IMR-90 (cell line): ENCODE measurements at places on chromosomes 5 and 9.

GRCh38 chr5:50800410-50800809 lies 134.0 kb downstream of the PARP8 start:
- no peak for DNase-seq

DNA sequence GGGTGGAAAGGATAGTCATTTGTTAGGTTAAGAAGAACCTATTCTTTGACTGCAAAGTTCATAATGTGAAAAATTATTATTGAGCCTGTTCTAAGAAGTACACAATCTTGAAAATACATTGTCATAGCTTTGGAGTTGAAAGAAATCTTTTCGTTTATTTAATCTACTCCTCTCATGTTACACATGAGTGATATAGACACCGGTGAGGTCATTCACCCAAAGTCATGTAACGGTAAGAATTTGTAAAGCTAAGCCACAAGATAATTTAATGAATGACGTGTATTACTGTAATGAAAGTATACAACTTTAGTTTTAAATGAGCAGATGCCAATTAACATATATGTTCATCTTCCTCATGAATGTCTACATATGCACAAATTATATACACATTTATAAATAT lies 284.1 kb upstream of the PDE4D start:
- DNase-seq, result no peak

DNA sequence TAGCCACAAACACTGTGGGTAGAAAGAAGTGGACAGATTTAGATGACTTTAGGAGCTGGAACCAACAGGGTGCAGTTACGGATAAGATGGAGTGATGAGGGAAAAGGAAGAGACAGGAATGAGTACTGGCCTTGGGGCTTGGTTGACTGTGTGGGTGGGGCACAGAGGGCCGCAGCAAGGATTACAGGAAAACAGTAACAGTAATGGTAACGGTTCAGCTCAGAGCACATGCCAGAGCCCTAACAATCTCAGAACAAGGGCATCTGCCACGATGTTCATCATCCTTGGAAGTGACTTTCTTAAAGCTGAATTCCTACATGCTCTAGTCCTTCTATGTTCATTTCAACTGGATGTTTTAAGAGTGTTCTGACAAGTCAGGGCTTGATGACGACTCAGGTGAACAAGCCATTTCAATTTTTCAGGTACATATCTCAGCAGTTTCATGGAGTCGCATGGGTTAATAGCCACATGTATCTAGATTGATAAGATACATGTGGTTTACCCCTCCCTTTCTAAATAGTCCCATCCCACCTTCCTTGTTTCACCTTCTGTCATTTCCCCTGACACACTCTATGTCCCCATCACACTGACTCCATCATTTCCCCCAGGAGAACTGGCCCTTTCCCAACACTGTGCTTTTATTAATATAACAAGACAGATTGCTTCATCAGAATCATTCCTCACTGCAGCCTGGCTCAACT lies 65.0 kb downstream of the CEMIP2 start:
- no peak for DNase-seq

DNA sequence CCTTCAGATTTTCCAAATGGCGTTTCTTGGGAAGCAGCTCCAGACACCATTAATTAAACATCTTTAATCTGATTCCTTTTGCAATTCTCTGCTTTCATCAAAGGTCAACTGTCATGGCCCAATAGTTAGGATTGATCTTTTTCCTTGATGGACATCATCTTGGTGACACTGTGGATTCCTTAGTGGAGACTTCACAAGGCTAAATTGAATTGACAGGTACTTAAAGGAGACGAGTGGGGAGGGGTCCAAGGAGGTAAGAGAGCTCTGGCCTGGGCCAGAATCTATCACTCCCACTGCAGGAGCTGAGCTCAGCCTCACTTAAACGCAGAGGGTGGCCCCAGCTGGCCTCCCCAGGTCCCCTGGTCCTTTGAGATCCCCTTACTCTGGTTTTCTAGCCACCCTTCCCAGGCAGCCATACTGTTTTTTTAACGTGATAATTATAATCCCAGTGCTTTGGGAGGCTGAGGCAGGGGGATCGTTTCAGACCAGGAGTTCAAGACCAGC lies 9.9 kb upstream of the HMCN2 start:
- DNase-seq, result no peak

GRCh38 chr5:68283766-68284165 lies 68.2 kb downstream of the PIK3R1 start:
- DNase-seq, result peak; percentile 18

GRCh38 chr5:165574100-165574499 lies 2068.7 kb downstream of the MAT2B start:
- no peak for DNase-seq

- DNase-seq, result peak; percentile 56
These were observed 73.1 kb downstream of the LRSAM1 start for GRCh38 chr9:127524373-127524772.

GRCh38 chr5:9653811-9654210 lies 23.7 kb upstream of the TAS2R1 start:
- DNase-seq, result peak; percentile 97

- DNase-seq, result no peak
These were observed 214.4 kb upstream of the MVB12B start for GRCh38 chr9:126112135-126112720.

- DNase-seq, result no peak
These were observed 179.8 kb downstream of the OLFM1 start for GRCh38 chr9:135267191-135267809.

DNA sequence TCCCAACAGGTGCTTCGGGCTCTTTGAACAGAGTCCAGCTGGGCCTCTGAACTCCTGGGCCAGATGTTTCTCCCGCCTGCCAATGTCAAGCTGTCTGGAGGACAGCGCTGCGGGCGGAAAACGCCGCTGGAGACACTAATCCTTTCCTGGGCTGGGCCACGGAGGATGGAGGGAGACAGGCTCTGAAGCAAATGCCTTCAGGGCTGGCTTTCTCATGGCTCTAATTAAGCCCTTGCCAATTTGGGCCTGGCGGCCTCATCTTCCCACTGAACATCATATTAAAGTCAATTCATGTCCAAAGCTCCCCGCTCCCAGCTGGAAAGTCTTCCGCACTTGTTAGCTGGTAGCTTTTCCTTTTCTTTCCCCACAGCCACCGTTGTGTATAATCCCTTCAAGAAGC lies 72.7 kb downstream of the NTNG2 start:
- no peak for DNase-seq

DNA sequence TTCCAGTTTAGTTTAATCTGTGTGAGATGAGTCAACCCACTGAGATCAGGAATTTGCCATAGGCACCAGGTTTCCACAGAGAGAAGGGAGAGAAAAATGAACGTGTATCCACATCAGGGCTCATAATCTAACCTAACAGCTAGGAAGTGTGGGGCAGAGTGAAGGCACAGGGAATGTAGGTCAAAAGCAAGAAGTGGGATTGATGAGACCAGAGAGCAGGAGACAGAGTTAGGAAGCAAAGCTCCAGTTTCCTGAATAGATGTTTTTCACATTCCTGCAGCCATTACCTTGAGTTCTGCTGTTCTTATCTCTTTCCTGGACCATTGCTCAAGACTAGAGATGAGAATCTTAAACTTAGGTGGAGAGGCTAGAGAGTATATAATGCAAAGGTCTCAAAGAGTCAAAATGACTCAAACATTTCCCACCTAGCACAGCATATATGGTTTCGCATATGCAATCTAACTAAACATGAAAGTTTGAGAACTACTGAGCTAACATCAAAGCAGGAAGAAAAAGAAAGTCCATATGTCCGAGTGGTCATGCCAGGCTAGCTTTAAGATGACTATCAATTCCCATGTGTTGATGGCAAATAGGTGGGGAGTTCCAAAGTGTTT lies 41.1 kb upstream of the GNAQ start:
- no peak for DNase-seq

- peak; percentile 68 for DNase-seq
These were observed 25.0 kb upstream of the PALM2AKAP2 start for GRCh38 chr9:109755040-109755439.

DNA sequence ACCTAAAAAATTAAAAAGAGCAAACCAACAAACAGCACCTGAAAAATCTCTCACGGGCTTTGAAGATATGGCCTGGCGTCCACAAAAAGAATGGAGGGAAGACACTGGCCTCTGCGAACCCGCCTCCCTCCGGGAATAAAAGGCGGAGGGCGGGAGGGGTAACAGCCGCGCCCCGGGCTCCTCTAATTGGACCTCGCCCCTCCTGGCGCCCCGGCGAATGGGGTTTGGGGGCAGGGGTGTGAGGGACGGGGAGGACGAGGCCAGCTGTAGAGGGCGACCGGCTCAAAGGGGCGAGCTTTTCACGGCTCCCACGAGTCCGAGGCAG lies 753 bp downstream of the FANCC start:
- DNase-seq, result peak; percentile 50

DNA sequence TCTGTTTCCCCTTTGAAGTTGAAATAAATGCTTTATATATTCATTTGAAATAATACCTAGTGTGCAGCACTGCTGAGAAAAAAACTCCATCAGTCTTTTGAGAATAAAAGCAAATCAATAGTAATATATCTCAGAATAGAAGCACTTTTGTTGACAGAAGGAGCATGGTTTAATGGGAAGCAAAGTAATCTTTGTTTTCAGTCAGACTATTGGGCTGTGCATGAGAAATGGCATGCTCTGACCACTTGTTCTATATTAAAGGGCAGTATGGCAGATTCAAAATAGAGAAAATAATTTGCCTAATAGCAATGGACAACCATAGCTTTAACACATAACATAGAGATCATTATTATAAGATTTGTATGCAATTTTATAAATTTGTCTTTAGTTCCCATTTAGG lies 12.4 kb downstream of the CDH10 start:
- no peak for DNase-seq

DNA sequence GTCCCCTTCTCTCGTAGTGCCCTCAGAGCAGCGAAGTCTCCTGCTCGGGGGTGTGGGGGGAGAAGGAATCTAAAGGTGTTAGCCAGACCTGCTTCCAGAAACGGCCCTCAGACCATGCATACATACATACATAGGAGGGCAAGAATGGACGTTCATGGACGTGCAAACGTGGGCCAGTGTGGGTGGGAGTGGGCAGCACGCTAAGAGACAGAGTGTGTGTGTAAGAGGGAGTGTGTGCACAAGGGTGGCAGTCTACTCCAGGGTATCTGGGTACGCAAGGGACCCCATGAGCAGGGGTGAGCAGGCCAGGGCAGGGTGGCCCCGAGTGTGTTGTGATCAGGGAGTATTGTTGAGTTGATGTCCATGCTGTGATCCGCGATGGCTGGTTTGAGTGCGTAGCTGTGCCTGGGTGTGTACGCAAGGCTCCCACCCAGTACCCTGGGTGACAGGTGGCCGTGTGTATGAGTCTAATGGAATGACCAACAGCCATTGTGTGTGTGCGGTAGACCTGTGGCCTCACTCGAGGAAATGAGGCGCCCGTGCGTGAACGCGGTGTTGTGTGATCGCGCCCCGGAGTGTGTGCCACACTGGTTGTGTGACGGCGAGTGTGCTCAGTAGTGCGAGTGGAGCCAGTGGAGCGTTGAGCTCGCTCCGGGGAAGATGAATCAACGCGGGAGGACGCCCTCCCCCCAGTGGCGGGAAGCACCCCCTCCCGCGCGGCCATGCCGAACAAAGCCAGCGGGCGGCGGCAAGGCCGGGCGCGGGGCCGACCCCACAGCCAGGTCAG lies 826 bp downstream of the GPRIN1 start:
- DNase-seq, result no peak

- no peak for DNase-seq
These were observed 13.1 kb downstream of the IL7R start for GRCh38 chr5:35869685-35870277.

GRCh38 chr5:32852535-32852934 lies 141.4 kb downstream of the NPR3 start:
- peak; percentile 89 for DNase-seq

DNA sequence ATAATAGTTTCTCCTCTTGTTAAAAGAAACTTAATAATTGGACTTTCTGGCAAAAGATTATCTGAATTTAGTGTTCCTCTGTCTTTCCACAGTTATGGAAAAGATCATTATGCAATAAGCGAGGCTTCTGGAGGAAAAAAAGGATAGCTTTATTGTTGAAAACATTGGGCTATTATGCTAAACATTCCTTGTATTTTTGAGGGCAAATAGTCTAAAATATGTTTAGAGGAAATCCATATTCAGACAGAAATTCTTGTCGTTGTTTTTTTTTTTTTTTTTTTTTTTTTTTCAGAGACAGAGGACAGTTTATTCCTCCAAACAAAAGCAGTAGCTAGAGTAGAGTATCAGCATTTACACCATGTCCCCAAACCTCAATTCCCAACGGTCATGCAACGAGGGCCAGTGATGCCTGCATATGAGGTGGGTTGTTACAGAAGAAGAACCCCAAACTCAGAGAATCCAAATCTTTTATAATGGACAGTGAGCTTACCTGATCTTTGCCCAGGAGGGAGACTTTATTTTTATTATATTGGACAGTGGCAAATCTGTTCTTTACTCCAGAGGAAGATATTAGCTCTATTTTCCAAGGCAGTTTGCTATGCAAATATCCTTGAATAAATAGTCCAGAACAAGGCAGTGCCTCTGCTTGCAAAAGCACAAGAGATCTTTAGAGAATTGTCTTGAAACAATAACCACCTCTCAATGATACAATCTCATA lies 48.4 kb upstream of the CDK5RAP2 start:
- DNase-seq, result no peak

GRCh38 chr9:121598167-121598964 lies 53.1 kb upstream of the DAB2IP start:
- peak; percentile 86 for DNase-seq

GRCh38 chr5:173831196-173831914 lies 56.8 kb upstream of the CPEB4 start:
- DNase-seq, result no peak

DNA sequence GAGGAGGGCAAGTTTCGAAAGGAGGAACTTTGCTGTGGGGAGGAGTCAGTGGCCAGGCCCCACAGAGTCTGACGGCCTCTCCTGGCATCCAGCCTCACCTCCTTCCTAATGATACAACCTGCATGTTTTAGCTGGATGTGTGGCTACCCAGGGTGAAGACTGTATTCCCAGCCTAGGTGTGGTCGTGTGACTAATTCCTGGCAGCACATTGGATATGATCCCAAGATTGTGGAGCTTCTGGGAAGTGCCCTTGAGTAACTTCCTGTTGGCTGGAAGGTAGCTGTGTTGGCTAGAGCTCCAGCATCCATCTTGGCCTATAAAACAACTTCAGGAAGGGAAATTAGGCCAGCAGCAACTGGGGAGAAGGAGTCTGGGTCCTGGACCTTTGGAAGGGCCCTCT lies 19.0 kb upstream of the LPCAT1 start:
- no peak for DNase-seq

DNA sequence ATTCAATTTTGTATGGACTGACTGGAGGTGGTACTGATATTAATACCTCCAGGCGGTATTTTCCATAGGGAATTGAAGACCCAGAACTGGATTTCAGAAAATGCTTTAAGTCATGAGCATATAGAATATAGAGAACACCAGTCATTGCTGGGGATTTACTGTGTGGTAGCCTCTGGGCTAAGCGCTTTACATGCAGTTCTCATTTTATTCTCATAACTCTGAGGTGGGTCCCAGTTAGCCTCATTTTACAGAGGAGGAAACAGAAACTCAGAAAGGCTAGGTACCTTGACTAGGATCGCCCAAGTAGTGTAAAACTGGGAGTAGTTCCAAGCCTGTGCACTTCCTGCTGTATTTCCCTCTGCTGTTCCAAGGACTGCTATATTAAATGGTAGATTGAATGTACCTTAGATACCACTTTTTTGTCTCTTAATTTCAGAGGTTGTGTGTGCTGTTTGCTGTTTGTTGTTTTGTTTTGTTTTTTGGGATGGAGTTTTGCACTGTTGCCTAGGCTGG lies 13.8 kb downstream of the SLC44A1 start:
- DNase-seq, result no peak

GRCh38 chr5:73272351-73272750 lies 99.4 kb downstream of the TMEM174 start:
- no peak for DNase-seq

GRCh38 chr5:134825212-134825611 lies 20.6 kb upstream of the C5orf24 start:
- DNase-seq, result no peak

- DNase-seq, result no peak
These were observed 4.3 kb downstream of the LCP2 start for GRCh38 chr5:170293273-170293672.
